ENCODE measurements at places on chromosomes 3 and 15. TPM values are rescaled to one million over a fixed set of nuclear protein-coding genes. Genes with fewer than 3 reads are reported as not detected.

DNA sequence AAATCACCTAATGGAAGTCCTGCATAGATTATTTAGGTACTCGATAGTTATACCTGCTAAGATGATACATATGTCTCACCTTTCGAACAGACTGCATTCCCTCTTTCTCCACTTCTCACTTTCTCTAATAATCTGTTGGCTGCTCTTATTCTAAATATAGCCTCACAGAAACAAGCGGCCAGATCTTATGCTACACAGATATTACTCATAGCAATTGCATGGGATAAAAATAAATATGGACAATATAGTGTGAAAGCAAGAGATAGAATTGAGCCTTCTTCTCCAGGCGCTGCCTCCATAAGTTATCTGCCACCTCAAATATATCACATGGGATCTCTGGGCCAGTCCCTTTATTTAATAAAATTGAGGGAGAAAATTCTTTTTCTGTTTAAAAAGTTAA, 29.5 kb upstream of the TGFBR2 start:
- no peak for DNase-seq

- DNase-seq: no peak
Observed at GRCh38 chr3:52873433-52874159, 23.8 kb downstream of the STIMATE start.

GRCh38 chr3:138331143-138331894, 1.7 kb upstream of the NME9 start:
- no peak for DNase-seq

DNA sequence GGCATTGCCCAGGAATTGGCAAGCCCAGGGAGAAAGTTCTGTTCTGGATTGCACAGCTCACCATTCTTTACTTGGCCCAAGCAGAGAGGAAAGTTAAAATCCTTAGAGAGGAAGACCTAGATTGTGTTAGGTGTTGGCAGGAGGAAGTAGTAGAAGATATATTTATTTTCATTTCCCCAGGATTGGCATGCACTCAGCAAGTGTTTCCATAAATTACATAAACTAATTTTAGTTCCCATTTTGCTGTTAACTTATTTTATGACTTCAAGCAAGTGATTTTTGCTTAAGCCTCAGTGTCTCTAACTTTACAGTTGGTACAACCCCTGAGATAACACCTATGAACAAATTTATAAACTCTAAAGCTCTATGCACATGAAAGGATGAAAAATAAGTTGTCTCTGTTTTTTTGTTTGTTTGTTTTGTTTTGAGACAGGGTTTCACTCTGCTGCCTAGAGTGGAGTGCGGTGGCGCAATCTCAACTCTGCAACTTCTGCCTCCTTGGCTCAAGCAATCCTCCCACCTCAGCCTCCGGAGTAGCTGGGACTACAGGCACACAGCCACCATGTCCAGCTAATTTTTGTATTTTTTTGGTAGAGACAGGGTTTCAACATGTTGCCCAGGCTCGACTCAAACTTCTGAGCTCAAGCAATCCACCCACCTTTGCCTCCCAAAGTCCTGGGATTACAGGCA, 31.2 kb upstream of the TOP2B start:
- DNase-seq: no peak

Gene UBE2E2
- 56.7 TPM for polyA plus RNA-seq

Gene CIB2
- polyA plus RNA-seq: 32.3 TPM

DNA sequence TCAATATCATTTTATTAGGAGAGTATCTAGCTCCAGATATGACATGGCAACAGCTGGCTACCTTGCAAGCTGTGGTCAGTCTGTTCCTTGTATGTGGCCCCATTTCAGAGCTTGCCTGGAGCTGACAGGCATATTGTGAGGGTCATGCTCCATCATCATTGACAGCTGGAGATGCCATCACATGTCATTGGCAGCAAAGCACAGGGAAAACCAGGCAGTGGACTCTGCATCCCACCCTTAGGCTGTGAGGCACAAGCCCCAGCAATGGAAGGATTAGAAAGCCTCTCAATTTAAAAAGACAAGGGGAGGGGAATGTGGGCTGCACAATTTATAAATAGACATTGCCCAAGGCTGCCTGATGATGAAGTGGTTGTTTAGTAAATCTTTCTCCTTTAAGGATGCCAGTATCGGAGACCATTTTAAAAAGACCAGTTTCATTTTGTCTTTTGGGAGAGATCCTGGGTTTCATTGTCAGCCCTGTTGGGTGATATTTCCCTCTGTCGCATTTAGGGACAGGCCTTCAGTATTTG, 27.9 kb downstream of the LNP1 start:
- no peak for DNase-seq

Data from renal pelvis (tissue), 12 donors.